Naive thymus-derived CD4-positive, alpha-beta T cell (primary cell): ENCODE measurements at places on chromosomes 2 and 18. TPM values are rescaled to one million over a fixed set of nuclear protein-coding genes. Genes with fewer than 3 reads are reported as not detected.

The MARCO gene
- not detected for polyA plus RNA-seq

DNA sequence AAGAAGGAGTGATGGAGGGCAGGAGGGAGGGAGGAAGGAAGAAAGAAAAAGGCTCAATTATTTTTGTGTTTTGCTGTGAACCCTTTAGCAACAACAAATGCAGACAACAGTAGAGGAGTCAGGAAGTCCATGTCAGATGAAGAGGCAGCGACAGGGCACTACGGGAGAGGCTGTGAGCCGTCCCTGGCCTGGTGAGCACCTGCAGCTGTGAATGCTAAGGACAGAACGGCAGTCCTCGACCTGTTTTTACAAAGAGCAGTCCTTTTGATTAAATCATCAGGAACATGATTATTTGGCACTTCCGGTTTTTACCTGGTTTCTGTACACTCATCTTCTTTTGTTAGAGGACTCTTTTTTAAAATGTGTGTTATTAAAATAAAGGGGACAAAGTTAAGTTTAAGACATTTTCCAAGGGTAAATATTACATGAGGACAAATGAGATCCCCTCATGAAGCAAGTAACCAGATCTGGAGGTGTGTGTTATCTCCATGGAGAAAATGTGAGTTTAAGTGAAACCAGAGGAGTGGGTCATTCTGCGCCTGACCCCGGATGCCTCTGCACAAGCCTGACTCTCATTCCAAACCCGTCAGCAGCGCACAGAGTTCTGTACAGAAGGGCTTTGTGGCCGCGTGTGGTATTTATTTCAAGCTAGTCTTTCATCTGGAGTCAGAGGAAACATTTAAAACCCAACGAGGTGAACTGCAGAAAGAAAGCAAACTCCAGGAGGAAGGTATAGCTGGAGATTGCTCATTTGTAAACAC is 492.5 kb downstream of the SOX11 start:
- DNase-seq = no peak

DNA sequence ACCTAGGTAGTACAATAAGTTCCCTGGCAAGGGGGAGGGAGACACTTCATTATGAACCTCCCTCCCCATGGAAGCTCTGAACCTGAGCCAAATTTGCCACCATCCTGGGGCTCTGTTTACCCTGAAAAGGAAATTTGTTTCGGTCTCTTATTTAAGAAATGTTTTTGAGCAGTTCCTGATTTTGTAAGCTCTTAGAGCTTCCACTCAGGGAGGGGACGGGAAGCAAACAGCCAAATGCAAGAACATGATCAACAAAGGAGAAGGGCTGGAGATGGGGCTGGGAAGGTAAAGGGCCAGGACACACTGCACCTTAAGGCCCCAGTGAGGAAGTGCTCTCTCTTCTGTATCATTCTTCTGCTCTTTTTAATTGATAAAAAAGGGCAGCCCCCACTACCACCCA is 117.9 kb downstream of the NRP2 start:
- no peak for DNase-seq

The GATA6 gene
- not detected for polyA plus RNA-seq

The HJURP gene
- polyA plus RNA-seq = 0.40 TPM

- DNase-seq = peak; percentile 97
Measured at GRCh38 chr18:48940854-48941611, 9.7 kb downstream of the SMAD7 start.

DNA sequence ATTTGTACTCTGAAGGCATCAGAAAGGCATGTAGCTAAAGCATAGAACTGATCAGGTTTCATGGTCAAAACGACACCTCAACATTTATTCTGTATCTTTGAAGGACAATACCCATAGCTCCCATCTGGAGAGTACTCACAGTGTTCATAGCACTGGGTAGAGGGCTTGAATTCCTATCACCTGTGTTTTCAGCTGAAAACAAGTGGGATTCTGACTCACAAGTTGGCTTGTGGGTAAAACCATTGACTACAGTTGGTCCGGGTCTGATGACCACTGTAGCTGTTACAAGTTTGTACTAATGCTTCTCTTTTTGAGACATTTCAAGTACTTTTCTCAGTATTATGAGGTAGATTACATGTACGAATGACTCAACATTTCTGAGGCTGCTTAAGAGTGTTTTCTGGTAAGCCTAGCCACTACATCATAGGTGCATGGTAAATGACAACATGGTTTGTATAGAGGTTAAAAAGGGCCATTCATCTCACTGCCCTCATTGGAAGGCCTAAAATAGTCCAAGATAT is 68.6 kb upstream of the PELI1 start:
- DNase-seq = no peak

- no peak for DNase-seq
Measured at GRCh38 chr18:32847691-32848090, 74.9 kb upstream of the KLHL14 start.

- DNase-seq = peak; percentile 67
Measured at GRCh38 chr2:8682719-8683667, 1.1 kb downstream of the ID2 start.

- no peak for DNase-seq
Measured at GRCh38 chr2:127559454-127559853, 24.0 kb downstream of the MYO7B start.

The ERICH2 gene
- polyA plus RNA-seq = not detected

- no peak for DNase-seq
Measured at GRCh38 chr2:17792515-17792914, 23.7 kb upstream of the MSGN1 start.

DNA sequence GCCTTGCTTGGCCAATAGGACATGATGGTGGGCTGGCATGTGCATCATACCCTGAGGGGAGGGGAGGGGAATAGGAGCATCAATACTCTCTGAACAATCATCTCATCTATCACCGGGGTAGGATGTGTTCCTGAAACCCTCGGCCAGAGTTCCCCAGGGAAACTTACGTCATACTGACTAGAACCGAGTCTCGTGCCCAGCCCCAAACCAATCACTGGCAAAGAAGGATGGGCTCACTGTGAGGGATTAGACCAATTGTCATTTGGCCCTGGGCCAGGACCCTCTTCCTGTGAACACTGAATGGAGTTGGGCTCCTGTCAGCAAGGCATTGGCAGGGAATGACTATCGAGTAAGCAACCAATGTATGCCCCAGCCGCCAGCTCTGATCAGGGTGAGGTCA is 261.5 kb downstream of the MYCN start:
- no peak for DNase-seq

- no peak for DNase-seq
Measured at GRCh38 chr2:154692927-154693326, 5.6 kb upstream of the KCNJ3 start.

The MBOAT2 gene
- polyA plus RNA-seq = 1.4 TPM

The UGT1A5 gene
- not detected for polyA plus RNA-seq

DNA sequence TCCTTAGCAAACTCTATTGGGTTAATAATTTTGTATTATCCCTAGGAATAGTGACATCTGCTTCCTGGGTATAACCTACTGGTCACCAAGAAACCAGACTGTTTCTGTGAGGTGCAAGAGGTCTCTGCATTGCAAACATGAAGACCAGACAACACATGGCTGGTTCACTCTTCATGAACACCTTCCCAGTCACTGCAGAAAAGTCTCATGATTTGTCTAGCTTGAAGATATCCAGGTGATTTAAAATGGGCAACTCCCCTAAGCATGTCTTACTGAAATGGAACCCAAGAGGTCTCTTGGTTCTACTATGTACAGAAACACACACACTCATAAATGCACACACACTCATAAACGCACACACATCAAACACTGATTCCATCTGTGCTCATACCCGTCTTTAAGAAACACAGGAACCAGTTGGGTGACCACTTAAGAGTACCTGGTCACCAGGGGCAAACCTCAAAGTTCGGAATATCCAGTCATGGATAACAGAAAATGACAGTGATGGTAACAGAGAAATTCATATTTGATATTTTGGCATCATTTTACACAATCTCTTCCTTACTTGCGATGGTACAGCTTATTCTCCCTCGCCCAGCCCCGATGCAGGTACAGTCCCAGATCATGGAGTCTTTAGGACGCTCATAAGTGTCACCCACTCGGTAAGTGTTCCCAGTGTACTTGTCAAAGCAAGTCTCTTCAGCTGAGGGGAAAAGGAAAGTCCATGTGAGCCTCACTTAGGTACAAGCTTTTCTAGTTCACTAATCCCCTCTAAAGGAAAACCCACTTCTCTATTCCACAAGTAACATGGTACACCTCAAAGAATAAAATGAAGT is 2.9 kb downstream of the FN1 start:
- no peak for DNase-seq

- DNase-seq = no peak
Measured at GRCh38 chr18:50850307-50851065, 28.4 kb upstream of the ME2 start.

DNA sequence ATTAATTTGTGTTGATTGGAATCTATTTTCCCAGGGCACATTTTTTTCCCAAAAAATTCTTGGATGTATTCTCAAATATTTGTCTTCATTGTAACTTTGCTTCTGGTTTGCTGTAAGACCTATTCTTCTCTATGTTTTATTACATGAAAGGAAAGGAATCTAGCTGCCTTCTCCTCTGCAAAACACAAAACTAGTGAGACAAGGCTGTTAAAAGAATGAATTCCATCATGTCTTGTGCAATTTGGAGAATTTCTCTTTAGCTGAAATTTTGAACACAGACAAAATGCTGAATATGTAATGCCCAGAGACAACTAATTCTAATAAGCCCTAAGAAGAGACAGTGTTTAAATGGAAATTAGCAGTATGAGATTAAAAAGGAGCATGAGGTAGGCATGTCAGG is 275.9 kb downstream of the CDH20 start:
- no peak for DNase-seq

The MTIF2 gene
- polyA plus RNA-seq = 13.1 TPM

The HS1BP3 gene
- 13.8 TPM for polyA plus RNA-seq

The SLC9A4 gene
- not detected for polyA plus RNA-seq

The MOGAT1 gene
- not detected for polyA plus RNA-seq
